Glutamatergic neuron (in vitro differentiated cells): ENCODE measurements at places on chromosomes 6 and 20. TPM values are rescaled to one million over a fixed set of nuclear protein-coding genes. Genes with fewer than 3 reads are reported as not detected.

TCF21 gene
- not detected for total RNA-seq

BIRC7 gene
- not detected for total RNA-seq

OR2J3 gene
- total RNA-seq, result not detected

KIAA1755 gene
- total RNA-seq, result 1.6 TPM

TREM1 gene
- not detected for total RNA-seq

ZC2HC1B gene
- total RNA-seq, result not detected
